ENCODE measurements at places on chromosomes 5 and 9.

DNA sequence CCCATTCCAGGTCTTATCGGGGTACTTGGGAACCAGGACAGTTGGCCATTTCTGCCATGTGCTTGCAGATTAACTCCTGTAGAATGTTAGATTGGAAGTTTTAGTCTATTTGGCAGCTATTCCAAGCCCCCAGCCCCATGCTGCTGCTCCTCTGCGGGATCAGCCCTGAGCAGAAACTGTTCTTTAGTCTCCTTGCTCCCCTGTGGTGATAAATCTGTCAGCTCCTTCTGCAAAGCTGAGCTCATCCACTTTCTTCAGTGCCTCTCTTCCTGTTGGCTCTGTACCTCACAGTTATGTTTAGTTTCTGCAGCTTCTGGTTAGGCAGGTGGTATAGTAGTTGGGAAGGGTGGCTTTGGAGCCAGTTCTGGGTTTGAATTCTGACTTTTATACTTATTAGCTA, 170.4 kb downstream of the GRIA1 start:
- no peak for DNase-seq

DNA sequence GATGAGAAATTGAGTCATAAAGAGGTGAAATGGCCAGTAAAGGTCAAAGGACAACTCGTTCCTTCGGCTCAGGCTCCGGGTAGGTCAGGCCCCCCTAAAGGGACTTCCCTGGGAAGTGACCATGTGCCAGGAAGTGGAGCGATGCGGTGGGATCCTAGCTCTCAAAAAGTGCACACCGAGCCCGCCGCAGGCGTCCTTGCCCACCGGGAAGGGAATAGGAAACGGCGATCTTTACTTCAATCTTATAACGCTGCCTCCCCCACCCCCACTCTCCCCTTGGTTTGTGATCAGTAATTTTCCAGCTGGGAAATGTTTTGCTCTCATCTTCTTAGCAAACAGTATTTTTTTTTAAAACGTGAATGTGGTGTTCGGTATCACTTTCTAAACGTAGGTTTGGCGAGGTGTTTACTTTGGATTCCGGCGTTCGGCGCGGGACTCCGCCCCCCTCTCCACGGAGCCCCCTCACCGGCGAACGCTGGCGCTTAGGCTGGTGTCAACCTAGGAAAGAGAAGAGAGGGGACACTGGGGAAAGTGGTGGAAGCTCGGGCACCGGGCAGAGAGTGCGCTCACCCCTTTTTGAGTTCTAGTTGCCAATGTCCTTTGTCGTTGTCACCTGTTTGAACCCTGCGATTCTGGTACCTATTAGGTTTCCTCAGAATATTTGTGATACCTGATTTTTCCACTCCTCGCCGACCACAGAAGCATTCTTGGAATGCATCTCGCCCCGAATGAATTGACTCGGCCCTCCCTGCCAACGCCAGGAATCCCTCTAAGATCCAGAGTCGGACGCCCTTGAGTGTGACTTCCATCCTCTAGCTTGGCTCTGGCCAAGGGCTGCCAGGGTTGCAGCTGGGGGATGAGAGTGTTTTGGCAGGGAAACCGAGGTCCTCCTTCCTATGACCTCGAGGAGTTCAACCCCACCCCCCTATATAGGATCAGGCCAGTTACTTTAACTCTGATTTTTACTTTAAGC, 1.8 kb upstream of the KLF4 start:
- no peak for DNase-seq

DNA sequence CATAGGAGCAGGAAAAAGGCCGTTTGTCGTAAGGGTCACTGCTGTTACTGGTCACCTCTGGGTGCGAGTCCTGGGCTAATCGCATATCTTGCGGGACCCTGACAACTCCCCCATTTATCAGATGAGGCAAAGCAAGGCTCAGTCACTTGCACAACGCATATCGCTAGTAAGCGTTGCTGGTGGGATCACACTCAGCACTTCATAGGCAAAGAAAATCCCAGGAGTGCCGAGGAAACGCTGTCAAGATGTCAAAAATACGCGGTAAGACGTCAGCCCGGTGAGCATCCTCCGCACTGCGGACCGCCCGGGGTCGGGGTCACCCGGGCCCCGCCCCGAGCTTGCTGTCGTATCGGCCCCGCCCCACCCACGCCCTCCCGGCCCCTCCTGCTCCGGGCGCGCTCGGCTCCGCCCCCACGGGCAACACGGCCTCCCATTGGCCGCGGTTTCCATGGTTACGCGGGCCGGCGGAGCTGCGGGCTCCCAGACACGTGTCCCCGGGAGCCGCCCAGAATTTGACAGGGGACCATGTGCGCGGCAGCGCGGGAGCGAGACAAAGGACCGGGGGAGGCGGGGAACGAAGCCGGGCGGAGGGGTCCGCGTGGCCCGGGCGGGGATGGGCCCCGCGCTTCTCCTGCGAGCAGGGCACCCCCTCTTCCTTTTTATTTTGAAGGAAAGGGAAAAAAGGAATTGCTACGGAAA, 80.2 kb upstream of the IER5L start:
- DNase-seq: peak; percentile 58

DNA sequence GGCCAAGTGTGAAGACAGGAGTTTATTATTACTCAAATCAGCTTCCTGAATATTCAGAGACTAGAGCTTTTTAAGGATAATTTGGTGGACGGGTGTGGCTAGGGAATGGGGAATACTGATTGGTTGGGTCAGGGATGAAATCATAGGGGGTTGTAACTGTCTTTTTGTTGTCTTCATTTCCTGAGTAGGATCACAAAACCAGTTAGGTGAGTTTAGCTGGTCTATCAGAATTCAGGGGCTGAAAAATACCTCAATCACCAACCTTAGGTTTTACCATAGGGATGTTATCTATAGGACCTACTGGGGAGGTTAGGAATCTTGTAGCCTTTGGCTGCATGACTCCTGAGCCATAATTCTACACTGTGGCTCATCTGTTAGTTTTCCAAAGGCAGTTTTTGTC, 235.8 kb downstream of the YTHDC2 start:
- no peak for DNase-seq

- no peak for DNase-seq
Measured at GRCh38 chr5:37043693-37044092, 167.1 kb downstream of the NIPBL start.

GRCh38 chr5:59588922-59589321, 304.6 kb downstream of the PDE4D start:
- DNase-seq: no peak

DNA sequence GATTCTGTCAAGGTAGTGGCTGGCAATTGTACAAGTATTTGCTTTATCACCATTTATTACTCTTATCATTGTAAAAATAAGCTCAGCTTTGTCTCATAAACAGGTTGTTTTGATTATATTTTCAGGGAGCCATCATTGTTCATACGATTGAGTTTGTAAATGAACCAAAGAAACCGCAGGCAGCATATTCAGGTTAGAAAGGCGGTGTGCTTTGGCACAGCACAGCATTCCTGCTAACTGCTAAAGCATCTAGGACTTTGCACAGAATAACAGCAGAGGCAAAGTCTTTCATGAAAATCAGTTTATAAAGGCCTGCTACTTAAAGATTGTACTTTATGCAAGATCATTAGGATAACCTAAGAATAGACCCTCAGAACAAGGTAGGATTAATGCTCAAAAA, 281.5 kb upstream of the SLC24A2 start:
- DNase-seq: no peak

- no peak for DNase-seq
Measured at GRCh38 chr5:1462358-1462757, 17.1 kb upstream of the SLC6A3 start.

GRCh38 chr5:30749971-30750370, 443.5 kb upstream of the CDH6 start:
- DNase-seq: no peak

- no peak for DNase-seq
Measured at GRCh38 chr5:124365361-124365801, 381.1 kb downstream of the ZNF608 start.

DNA sequence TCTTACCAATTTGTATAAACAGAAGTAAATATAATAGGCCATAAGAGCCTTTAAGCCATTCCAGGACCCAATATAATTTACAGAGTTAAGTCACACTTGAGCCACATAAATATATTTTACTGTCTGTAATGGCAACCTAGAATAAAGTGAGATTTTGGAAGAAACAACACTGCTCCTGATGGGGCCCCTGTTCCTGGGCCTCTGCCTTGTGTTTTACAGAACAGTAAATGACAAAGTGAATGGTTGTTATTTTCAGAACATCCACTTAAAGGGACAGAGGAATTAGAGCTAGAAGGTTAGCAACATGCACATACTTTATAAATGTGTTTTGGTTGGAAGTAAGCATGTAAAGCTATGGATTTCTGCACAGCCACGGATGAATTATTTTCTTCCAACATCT, 3.6 kb downstream of the PTGER4 start:
- DNase-seq: no peak

- DNase-seq: no peak
Measured at GRCh38 chr5:106962464-106963230, 708.1 kb downstream of the EFNA5 start.

DNA sequence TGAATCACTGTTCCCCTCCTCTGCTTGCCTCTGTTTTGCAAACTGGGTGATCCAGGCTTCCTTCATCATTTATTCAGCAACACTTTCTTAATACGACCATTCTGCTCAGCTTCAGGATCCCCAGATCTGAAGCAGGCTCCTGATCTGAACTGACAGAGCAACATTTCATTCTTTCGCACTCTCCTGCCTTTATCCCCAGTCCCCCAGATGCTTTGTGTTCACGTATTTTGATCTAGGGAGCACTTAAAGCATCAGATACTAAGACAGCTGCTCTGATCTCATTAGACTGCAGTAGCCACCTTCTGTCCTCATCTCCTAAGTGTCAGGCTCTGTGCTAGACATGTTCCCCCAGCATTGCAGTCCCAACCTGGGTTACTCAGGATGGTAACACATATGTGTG, 158.0 kb downstream of the TRIO start:
- DNase-seq: no peak

DNA sequence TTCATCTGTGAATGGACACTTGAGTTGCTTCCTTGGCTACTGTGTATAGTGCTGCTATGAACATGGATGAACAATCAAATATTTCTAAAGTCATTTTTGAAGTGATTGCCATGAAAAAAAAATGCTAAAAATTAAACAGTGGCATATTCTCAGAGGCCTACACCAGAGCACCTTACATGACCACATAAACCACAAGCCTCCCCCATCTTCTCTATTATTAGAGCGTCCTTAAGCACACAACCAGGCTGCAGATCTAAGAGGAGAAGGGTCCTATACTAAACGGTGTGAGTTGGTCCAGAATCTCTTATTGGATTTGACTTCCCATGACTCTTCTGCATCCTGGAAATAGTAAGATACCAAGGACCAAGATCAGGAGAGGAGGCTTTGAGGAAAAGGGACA, 34.3 kb downstream of the PCA3 start:
- DNase-seq: no peak

DNA sequence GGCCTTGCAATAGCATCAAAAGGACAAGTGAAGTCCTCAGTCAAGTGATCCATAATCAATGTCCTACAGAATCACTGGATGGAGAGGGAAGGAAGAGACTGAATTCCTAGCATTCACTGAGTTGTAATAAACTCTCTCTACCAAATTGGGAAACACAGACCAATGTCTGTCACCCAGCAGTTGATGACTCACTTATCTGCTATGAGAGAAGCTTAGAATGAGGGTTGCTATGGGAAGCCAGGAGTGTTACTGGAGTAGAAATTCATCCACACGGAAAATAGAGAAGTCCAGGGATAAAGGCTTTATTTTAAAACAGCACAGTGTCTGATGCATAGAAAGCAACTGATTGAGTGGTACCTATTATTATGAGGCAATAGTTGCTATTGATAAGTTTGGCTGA, 407.4 kb downstream of the BRINP1 start:
- DNase-seq: no peak

DNA sequence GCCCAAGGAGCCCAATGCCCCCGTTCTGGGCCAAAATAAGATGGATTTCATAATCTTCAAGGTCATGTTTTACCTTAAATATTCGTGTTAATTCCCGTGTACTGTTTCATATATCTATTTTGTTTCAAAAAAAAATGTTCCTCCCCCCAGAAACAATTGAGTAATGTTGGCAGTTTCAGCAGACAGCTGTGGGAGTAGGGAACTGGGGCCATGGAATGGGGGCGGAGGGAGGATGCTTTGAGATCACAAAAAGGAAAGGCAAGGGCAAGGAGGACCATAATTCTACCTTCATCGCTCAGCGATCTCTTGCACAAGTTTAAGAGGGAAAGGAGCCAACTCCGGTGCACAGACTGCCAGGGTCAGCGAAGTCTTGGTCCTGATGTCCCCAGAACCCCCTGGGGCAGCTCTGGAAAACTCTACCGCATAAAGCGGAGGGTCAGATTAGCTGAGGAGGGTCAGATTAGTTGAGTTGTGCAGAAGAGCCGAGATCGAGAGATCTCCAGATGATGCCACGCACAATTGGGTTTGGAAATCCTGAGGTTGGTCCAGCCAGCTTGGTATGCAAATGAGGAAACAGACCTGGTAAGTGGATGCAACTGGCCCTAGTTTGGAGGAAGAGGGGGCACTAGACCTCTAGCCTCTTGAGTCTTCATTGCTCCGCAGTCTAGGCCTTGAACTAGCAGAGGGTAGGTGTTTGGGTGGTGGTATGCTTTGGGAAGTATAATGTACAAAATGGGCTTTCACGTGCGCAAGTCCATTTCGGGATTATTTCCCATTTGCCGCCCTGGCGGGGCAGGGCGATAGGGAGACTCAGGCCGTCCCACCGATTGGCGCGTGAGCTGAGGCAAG, 24.0 kb downstream of the CDKN2A start:
- DNase-seq: no peak

DNA sequence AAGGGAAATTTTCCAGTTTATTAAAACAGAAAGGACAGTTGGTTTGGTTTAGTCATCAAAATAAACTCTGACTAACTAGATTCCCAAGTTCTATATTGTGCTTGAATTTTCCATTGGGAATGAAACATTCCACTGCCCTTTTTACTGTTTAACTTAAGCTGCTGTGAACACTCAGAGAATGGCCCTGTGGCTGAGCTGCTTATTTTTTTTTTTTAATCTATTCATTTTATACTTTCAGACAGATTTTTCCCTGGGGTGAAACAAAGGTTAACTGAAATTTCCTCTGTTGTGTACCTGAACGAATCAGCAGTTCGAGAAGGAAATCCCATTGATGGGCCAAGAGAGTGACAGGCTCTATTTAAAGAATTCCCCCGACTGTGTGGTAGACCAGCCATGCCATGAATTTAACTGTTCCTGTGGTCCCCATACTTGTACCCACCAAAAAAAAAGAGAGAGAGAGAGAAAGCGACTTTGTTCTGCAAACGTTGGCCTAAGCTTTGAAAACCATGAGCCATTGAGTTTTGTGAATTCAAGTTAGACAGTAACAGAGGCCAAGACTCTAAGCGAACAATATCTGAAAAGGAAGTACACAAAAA, 138.7 kb upstream of the GRHPR start:
- no peak for DNase-seq

DNA sequence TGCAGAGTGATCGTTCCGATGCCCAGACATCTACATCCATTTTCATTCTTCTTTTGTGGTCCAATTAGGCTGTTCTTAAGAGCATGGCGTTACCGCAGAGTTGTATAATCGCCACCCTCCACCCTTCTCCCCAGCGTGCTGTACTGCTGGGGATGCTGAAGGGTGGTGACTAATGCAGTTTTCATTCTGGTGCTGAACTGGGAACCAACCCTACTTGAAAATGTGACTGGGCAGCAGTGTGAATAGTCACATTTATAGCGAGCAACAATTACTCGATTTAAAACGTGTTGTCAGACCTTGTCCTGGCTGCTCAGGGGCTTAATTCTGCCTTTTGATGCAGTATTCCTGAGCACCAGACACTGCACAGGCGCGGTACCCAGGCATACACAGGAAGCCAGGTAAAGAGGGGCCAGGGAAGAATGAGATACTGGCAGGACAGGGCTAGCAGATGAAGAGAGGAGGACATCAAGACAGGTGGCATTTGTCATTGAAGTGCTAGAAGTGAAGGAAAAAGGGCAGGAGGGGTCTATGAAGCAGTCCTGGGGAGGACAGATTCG, 719 bp upstream of the ISCA1 start:
- no peak for DNase-seq

- DNase-seq: no peak
Measured at GRCh38 chr9:136107155-136107952, 11.3 kb downstream of the TMEM250 start.
